ENCODE measurements at places on chromosomes 7 and 10. TPM values are rescaled to one million over a fixed set of nuclear protein-coding genes. Genes with fewer than 3 reads are reported as not detected.

Gene EEPD1
- total RNA-seq: 56.7 TPM

Gene FEZF1
- total RNA-seq: not detected

Gene SH2D4B
- 0.06 TPM for total RNA-seq

Gene DENND10
- 48.3 TPM for total RNA-seq

Gene WEE2
- not detected for total RNA-seq

Gene MSS51
- total RNA-seq: 0.31 TPM
